ENCODE measurements at places on chromosomes 12 and 14.
A peak's percentile ranks its signal among the peaks of the same experiment; 100 is the strongest.

DNA sequence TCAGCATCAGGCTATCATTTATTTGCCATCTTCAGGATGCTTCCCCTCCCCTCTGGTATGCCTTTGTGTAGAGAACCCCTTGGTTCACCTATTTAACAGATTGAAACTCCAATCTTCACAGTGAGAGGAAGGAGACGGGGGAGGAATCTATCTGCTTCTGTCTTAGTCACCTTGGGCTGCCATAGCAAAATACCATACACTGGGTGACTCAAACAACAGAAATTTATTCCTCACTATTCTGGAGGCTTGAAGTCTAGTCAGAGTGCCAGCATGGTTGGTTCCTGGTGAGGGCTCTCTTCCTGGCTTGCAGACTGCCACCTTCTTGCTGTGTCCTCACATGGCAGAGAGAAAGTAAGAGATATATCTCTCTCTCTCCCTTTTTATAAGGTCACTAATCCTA lies 13.5 kb upstream of the EML1 start:
- no peak for DNase-seq

GRCh38 chr14:103880348-103881267 lies 33.2 kb upstream of the PPP1R13B start:
- peak; percentile 1 for DNase-seq

DNA sequence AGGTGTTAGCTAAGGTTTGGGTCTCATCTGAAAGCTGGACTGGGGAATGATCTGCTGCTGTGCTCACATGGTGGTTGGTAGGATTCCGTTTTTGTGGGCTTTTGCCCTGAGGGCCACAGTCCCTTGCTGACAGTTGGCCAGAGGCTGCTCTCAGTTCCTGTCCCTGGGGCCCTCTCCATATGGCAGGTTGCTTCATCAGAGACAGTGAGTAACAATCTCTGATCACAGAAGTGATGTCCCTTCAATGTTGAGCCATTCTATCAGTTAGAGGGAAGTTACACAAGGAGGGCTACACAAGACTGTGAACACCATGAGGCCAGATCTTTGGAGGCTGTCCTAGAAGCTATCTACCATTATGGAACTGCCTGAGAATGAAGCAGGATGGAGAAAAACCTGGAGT lies 137.2 kb downstream of the AACS start:
- no peak for DNase-seq

- DNase-seq = no peak
Observed at GRCh38 chr12:123200414-123200813, 32.5 kb downstream of the MPHOSPH9 start.

- DNase-seq = peak; percentile 24
Observed at GRCh38 chr14:101595887-101596721, 34.8 kb downstream of the DIO3 start.

- no peak for DNase-seq
Observed at GRCh38 chr12:1803736-1804135, 16.6 kb upstream of the LRTM2 start.

DNA sequence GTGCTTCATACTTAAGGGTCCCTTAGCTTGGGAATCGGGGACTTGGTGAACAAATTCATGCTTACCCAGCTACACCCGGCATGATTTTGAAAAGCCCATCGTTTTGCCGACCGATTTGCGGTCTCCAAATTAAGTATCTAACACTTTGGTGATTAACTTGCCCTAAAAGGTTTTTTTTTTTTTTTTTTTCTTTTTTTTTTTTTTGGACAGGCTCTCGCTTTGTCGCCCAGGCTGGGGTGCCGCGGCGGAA lies 843 bp upstream of the HSP90AA1 start:
- DNase-seq = no peak

DNA sequence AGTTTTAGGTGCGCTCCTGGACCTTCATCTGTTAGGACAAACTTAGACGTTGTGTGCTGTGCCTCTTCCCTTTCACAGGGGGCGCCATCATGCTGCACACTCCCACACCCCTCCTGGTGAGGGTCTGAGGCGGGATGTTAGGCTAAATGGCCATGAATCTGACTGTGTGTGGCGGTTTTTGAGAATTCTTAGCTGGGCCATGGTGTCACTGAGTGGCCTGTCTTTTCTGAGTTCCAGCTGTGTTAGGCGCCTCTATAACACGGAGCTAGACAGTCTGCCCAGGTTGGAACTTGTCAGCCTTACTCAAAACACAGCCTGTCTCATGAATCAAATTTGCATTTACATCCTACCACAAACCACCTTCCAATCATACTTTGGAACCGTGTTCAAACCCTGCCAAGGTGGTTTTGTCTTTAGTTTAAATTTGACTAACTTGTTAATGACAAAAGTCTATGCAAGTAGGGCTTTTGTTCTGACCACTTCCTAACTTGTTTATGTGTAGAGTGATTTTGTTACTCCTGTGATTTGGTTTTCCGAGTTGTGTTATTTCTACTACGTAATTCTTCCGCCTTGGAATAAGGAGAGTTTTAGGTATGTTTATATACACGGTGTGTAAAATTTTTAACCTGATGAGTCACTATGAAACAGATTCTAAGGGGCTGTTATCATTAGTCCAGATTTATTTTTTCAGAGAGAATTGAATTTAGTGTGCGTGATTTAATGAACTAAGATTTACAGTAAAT lies 19.6 kb downstream of the ACVR1B start:
- DNase-seq = no peak

DNA sequence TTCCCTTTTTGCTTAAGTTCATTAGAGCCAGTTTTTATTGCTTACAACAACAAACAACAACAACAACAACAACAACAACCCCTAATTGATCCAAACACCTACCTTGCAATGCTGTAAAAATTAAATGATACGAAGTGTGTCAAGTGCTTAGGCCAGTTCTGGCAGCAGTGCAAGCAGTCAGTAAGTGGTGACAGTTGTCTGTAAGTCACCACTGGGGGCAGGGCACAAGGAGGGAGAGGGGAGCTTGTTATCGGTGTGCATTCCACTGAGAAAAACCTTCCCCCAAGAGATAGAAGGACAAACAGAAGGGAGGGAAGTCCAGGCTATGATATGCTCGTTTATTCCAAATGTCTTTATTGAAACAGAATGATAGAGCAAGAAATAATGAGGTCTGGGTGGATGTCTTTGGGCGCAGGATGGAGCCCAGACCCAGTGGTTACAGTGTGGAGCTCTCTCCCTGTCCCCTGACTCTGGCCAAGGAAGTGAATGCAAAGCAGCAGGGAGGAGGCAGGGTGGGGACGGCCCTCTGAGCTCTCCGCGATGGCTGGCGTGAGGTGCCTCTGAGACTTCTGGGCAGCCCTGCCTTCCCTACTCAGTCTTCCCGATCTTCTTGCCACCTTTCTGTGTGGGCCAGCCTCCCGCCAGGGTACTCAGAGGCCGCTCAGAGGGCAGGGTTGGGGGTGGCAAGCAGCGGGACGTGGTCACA lies 6.5 kb downstream of the SLC22A17 start:
- DNase-seq = no peak

DNA sequence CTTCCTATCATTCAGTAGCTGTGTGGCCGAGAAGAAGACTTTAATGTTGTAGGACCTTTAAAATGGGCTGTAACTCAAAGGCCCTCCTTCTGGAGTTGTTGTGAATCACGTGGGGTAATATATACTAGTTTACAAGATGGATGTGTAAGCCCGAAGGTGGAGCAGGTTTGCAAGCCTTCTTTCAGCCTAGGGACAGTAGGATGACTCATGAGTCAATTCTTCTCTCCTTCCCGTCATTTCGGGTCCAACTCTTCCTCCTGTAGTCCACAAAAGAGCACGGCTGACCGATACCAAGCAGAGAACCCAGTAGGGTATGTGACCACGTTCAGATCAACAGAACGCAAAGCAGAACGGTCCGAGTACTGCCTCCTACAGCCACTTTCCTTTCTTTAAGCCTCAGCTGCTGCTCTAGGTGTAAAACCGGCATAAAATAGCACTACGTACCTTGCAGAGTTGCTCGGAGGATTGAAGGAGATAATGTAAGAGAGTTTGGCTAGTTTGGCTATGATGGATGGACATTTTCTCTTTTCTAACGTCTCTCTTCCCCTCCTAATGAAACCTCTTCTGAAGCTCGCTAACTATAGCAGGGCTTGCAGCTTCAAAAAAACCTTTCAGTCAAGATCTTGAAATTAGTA lies 1.3 kb upstream of the RASSF3 start:
- peak; percentile 56 for DNase-seq

GRCh38 chr12:84056-84455 lies 17.5 kb downstream of the IQSEC3 start:
- DNase-seq = no peak

DNA sequence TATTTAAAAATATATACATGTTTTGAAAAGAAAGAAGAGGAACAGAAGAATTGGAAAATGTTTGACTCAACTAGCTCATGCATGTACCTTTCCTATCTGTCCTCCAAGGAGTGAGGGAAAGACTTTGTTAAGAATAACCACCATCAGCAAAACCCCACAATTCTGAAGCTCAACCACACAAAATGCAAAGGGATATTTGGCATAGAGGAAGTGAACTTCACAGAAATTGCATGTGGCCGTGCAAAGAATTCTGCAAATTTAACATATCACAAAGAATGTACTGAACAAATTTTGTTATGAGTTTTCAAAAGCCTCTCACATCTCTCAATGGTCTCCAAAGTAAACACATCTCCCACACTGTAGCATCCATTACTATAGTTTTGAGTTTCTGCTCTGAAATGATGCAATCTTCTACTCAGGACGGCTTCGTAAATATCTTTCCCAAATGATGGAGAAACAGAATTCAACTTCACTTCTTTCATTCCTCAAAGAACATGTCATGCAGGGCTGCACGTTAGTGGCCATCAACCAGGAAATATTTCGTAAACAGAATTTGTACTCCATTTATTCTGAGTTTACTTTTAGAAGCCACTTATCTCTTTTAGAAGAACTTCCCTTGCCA lies 17.6 kb downstream of the DUSP6 start:
- DNase-seq = no peak
